ENCODE measurements at places on chromosomes 12 and 14. TPM values are rescaled to one million over a fixed set of nuclear protein-coding genes. Genes with fewer than 3 reads are reported as not detected.

Gene SERPINA3
- 0.13 TPM for total RNA-seq

Gene VCPKMT
- 13.4 TPM for total RNA-seq

Gene BDKRB2
- 21.6 TPM for total RNA-seq

Gene WSCD2
- not detected for total RNA-seq

Gene SERPINA9
- not detected for total RNA-seq

GRCh38 chr14:65817011-65817410 is 404.5 kb downstream of the FUT8 start:
- DNase-seq: no peak
- no peaks in the 10 kb centered on the region for H3K4me1 ChIP-seq
- no peak overlapping the region for H3K4me3 ChIP-seq

- H3K27me3 ChIP-seq: no peaks in the 10 kb centered on the region
- no peaks in the 10 kb centered on the region for H3K36me3 ChIP-seq
- H3K4me3 ChIP-seq: no peak overlapping the region
- peaks cover 39% of the 10 kb centered on the region for H3K4me1 ChIP-seq
Measured at GRCh38 chr12:6376079-6376869, 911 bp upstream of the SCNN1A start.

DNA sequence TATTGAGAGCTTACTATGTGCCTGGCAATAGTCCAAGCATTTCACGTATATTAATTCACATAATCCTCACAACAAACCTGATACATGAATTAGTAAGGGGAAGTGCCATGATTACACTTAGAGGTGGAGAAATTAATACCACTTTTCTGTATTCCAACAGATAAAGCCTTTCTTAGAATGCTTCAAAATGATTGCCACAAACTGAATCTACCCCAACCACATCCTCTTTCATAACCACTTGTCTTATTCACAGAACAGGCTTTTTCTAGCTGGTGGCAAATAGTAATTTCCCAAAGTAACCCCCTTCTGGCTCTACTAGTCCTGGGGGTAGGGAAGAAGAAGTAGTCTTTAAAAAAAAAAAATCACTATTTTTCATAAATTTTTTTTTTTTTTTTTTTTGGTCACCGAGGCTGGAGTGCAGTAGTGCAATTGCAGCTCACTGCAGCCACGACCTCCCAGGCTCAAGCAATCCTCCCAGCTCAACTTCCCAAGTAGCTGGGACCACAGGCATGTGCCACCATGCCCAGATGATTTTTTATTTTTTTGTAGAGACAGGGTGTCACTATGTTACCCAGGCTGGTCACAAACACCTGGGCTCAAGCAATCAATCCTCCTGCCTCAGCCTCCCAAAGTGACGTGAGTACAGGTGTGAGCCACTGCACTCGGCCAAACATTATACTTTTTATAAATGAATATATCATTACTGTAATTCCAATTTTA is 59.0 kb upstream of the ARID2 start:
- DNase-seq: no peak
- H3K4me3 ChIP-seq: no peak overlapping the region
- no peaks in the 10 kb centered on the region for H3K27me3 ChIP-seq
- no peak overlapping the region for H3K27ac ChIP-seq
- peaks cover 15% of the 10 kb centered on the region for H3K4me1 ChIP-seq
- H3K36me3 ChIP-seq: no peaks in the 10 kb centered on the region

- H3K36me3 ChIP-seq: no peaks in the 10 kb centered on the region
- H3K4me1 ChIP-seq: peaks cover 26% of the 10 kb centered on the region
- H3K27me3 ChIP-seq: no peaks in the 10 kb centered on the region
- no peak overlapping the region for H3K4me3 ChIP-seq
- DNase-seq: no peak
Measured at GRCh38 chr12:6185961-6186827, 14.0 kb upstream of the CD9 start.

- DNase-seq: no peak
- no peak overlapping the region for H3K27ac ChIP-seq
- H3K4me3 ChIP-seq: no peak overlapping the region
- H3K4me1 ChIP-seq: peaks cover 17% of the 10 kb centered on the region
Measured at GRCh38 chr14:89340200-89341181, 76.5 kb downstream of the FOXN3 start.

- DNase-seq: no peak
- peaks cover 13% of the 10 kb centered on the region for H3K36me3 ChIP-seq
- peaks cover 7% of the 10 kb centered on the region for H3K4me1 ChIP-seq
- H3K27me3 ChIP-seq: no peaks in the 10 kb centered on the region
Measured at GRCh38 chr12:53618275-53618674, 7.9 kb downstream of the ATF7 start.

DNA sequence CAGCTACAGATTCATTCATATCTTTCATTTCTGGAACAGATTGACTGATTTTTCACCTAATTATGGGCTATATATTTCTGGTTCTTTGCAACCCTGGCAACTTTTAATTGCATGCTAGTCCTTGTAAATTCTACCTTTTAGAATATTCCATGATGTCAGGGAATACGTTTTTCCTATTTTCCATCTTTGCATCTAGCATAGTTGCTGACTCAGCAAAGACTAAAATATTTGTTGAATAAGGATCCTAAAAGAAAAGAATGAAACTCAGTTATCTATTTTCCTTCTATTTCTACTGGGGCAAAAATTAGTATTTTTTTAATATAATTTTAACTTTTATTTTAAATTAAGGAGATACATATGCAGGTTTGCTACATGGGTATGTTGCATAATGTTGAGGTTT is 438.3 kb downstream of the GXYLT1 start:
- H3K27me3 ChIP-seq: no peaks in the 10 kb centered on the region
- H3K27ac ChIP-seq: no peak overlapping the region
- H3K4me1 ChIP-seq: no peaks in the 10 kb centered on the region
- no peaks in the 10 kb centered on the region for H3K36me3 ChIP-seq
- DNase-seq: no peak

GRCh38 chr12:56714431-56714929 is 10.6 kb downstream of the NACA start:
- DNase-seq: no peak
- no peak overlapping the region for H3K27ac ChIP-seq
- no peak overlapping the region for H3K4me3 ChIP-seq
- peaks cover 70% of the 10 kb centered on the region for H3K36me3 ChIP-seq

DNA sequence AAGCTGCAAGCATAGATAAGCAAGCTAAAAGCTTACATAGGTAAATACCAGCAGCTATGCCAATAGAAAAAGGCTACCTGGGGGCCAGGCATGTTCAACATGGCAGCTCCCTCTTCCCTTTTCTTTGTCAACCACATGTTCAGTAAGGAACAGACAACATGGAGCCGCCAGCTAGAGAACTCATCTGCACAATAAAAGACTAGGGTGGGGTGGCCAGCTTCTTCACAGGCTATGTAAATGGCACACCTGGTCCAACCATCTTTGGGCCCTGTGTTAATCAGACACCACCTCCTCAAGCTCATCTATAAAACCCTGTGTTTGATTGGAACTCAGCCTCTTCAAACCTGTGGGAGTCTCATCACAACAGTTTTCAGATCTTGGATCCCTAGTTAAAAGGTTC is 129.7 kb upstream of the TMPO start:
- no peak for DNase-seq
- no peak overlapping the region for H3K4me3 ChIP-seq
- H3K27me3 ChIP-seq: peaks cover 6% of the 10 kb centered on the region
- H3K27ac ChIP-seq: no peak overlapping the region

DNA sequence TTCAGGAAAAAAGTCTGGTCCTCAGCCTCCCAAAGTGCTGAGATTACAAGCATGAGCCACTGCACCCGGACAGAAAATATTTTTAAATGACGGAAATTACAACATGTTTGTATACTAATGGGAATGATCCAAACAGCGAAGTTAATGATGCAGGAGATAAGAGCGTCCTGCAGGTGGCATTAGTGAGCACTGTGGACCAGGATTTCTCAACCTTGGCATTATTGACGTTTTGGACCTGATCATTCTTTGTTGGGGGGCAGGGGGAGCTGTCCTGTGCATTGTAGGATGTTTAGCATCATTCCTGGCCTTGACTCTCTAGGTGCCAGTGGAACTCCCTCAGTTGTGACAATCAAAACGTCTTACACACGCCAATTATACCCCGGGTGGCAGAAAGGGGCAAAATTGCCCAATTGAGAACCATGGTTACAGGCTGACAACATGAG is 34.1 kb downstream of the SCFD1 start:
- no peak overlapping the region for H3K4me3 ChIP-seq
- peaks cover 63% of the 10 kb centered on the region for H3K36me3 ChIP-seq
- no peaks in the 10 kb centered on the region for H3K27me3 ChIP-seq
- H3K27ac ChIP-seq: no peak overlapping the region
- H3K4me1 ChIP-seq: no peaks in the 10 kb centered on the region

- peaks cover 16% of the 10 kb centered on the region for H3K4me1 ChIP-seq
- no peak overlapping the region for H3K27ac ChIP-seq
- H3K4me3 ChIP-seq: no peak overlapping the region
- no peak for DNase-seq
- no peaks in the 10 kb centered on the region for H3K36me3 ChIP-seq
Measured at GRCh38 chr14:68239988-68240771, 420.6 kb downstream of the RAD51B start.

GRCh38 chr12:127509066-127509778 is 757.7 kb upstream of the TMEM132C start:
- peak; percentile 62 for DNase-seq
- H3K27ac ChIP-seq: peak overlapping the region; percentile 44
- no peak overlapping the region for H3K4me3 ChIP-seq
- H3K4me1 ChIP-seq: peaks cover 17% of the 10 kb centered on the region
- no peaks in the 10 kb centered on the region for H3K27me3 ChIP-seq
